ENCODE measurements at places on chromosomes 2 and 18. TPM values are rescaled to one million over a fixed set of nuclear protein-coding genes. Genes with fewer than 3 reads are reported as not detected.
A peak's percentile ranks its signal among the peaks of the same experiment; 100 is the strongest.

Gene STARD6
- not detected for total RNA-seq

Gene DRC1
- total RNA-seq: not detected

Gene GPR155
- 15.9 TPM for total RNA-seq

Gene GPBAR1
- total RNA-seq: 3.7 TPM

Gene DNAJC5G
- total RNA-seq: not detected

Gene ITGA4
- total RNA-seq: 13.1 TPM

DNA sequence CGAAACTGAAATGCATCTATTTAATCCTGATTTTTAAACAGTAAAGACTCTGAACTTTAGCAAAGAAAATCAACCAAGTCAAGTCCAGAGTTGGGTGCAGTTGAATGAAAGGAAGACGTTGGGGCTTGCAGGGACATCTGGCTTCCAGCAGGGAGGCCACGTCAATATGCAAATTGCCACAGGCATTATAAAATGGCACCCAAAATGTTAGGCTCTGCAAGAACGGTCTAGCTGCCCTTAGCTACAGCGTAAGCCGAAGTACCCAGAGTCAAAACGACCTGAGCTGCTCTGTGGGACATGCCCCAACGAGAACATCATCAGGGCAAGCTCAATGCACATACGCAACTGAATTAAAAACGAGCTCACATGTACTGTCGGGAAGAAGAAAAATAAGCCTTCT lies 30.7 kb downstream of the DOCK10 start:
- no peaks in the 10 kb centered on the region for H3K27me3 ChIP-seq
- no peaks in the 10 kb centered on the region for H3K36me3 ChIP-seq
- no peak overlapping the region for H3K27ac ChIP-seq

DNA sequence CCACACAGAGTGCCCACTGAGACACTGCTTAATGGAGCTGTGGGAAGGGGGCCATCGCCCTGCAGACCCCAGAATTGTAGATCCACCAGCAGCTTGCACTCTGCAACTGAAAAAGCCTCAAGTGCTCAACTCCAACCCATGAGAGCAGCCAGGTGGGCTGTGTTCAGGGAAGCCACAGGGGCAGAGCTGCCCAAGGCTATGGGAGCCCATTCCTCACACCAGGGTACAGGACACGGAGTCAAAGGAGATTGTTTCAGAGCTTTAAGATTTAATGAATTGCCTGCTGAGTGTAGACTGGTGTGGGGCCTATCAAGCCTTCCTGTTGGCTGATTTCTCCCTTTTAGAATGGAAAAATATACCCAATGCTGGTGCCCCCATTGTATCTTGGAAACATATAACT lies 17.2 kb downstream of the TPO start:
- H3K4me1 ChIP-seq: no peaks in the 10 kb centered on the region
- no peak overlapping the region for H3K27ac ChIP-seq
- no peaks in the 10 kb centered on the region for H3K36me3 ChIP-seq
- DNase-seq: no peak
- H3K27me3 ChIP-seq: no peaks in the 10 kb centered on the region

DNA sequence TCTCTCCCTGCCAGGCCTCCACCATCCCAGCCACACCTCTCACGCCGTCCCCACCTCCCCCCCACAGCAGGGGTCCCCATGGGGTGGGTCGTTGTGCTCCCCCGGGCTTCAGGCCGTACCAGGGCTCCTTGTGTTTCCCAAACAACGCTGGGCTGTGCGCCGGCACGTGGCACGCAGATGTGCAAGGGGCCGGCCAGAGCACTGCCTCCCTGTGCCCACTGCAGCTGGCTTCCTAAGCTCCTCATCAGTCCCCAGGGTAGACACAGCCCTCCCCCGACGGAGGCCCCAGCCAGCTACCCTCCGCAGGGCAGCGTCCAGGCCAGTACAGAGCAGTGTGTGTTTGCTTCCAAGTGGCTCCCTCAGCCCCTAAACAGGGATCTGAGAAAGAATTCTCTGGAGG lies 34.0 kb downstream of the BIN1 start:
- H3K27ac ChIP-seq: no peak overlapping the region
- no peaks in the 10 kb centered on the region for H3K27me3 ChIP-seq
- DNase-seq: no peak
- no peak overlapping the region for H3K4me3 ChIP-seq
- no peaks in the 10 kb centered on the region for H3K4me1 ChIP-seq
- H3K36me3 ChIP-seq: no peaks in the 10 kb centered on the region

DNA sequence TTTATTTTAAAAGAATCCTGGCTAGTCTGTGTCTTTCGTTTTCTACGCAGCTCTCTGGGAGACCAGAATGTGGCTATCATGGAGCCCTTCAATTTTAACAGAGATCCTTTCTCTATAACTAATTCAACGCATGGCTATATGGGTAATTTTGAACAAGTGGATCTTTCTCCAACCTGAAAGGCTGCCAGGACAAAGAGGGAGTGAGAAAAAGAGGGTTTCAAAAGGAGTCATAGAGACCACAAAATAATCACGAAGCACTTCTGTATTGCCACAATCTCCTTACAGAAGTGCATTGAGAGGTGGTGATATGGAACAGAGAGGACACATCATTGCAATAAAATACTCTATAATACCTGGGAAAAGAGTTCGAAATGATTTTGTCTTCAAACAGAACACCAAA lies 21.7 kb upstream of the CDH2 start:
- H3K27ac ChIP-seq: no peak overlapping the region
- no peaks in the 10 kb centered on the region for H3K4me1 ChIP-seq
- DNase-seq: no peak
- H3K27me3 ChIP-seq: no peaks in the 10 kb centered on the region
- no peak overlapping the region for H3K4me3 ChIP-seq

DNA sequence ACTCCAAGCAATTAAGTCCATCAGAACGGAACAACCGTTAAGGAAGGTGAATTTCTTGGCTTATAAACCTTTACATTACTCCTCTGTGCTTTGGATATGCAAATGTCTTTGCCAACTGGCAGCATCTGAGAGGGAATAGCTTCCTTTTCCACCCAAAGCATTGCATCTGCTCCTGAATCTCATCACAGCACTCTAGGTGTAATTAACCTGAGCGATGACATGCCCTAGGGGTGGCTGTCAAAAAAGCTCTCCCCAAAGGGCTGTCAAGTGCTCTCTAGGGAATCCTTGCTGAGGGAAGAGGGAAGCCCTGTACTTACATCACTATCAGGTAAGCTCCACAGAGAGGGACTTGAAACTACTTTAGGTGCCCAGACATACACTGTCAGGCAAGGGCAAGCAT lies 5.5 kb upstream of the SMARCAL1 start:
- H3K4me3 ChIP-seq: no peak overlapping the region
- no peaks in the 10 kb centered on the region for H3K36me3 ChIP-seq
- no peaks in the 10 kb centered on the region for H3K4me1 ChIP-seq
- H3K27me3 ChIP-seq: no peaks in the 10 kb centered on the region
- H3K27ac ChIP-seq: no peak overlapping the region

GRCh38 chr2:71932780-71933466 lies 214.7 kb downstream of the CYP26B1 start:
- H3K4me1 ChIP-seq: no peaks in the 10 kb centered on the region
- no peak overlapping the region for H3K4me3 ChIP-seq
- no peaks in the 10 kb centered on the region for H3K36me3 ChIP-seq
- peak; percentile 59 for DNase-seq

- no peak for DNase-seq
- H3K36me3 ChIP-seq: no peaks in the 10 kb centered on the region
- H3K4me1 ChIP-seq: no peaks in the 10 kb centered on the region
- no peak overlapping the region for H3K4me3 ChIP-seq
- no peaks in the 10 kb centered on the region for H3K27me3 ChIP-seq
- no peak overlapping the region for H3K27ac ChIP-seq
These were observed 151.1 kb downstream of the CCDC148 start for GRCh38 chr2:158305501-158305900.

DNA sequence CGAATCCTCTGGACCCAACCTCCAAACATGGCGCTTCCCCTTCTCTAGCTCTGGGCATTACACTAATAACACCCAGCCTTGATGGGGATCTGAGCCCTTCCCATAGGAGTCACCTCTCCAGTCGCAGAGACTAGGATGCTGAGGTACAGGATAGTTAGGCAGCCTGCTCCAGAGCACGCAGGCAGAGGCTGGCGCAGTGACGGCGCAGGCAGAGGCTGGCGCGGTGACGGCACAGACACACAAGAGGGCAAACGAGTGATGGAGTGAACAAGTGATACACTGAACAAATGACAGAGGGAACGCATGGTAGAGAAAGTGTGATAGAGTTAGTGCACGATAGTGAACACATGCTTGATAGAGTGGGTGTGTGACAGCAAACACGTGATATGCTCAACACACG lies 518.5 kb downstream of the EIPR1 start:
- H3K27ac ChIP-seq: no peak overlapping the region
- no peaks in the 10 kb centered on the region for H3K4me1 ChIP-seq
- DNase-seq: no peak
- no peak overlapping the region for H3K4me3 ChIP-seq

GRCh38 chr2:20609349-20609994 lies 41.4 kb downstream of the HS1BP3 start:
- DNase-seq: peak; percentile 59
- H3K27me3 ChIP-seq: no peaks in the 10 kb centered on the region
- peaks cover 4% of the 10 kb centered on the region for H3K4me1 ChIP-seq
- H3K4me3 ChIP-seq: no peak overlapping the region
- H3K27ac ChIP-seq: no peak overlapping the region

DNA sequence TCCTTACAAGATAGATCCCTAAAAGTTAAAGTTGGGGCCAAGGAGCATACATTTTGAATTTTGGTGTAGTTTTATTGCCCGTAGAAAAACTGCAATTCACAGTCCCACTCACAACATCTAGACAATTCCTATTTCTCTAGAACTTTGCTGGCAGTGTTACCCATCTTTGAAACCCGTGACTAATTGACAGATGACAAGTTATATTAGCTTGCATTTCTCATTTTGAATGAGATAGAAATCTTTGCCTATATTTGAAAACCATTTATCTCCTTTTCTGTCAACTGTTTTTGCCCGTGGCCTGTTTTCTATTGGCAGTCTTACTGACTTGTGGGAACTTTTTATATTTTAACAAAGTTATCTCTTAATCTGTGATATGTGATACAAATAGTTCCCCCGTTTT lies 50.0 kb downstream of the OXER1 start:
- no peaks in the 10 kb centered on the region for H3K27me3 ChIP-seq
- H3K36me3 ChIP-seq: peaks cover 2% of the 10 kb centered on the region
- no peaks in the 10 kb centered on the region for H3K4me1 ChIP-seq
- DNase-seq: no peak
- H3K27ac ChIP-seq: no peak overlapping the region

DNA sequence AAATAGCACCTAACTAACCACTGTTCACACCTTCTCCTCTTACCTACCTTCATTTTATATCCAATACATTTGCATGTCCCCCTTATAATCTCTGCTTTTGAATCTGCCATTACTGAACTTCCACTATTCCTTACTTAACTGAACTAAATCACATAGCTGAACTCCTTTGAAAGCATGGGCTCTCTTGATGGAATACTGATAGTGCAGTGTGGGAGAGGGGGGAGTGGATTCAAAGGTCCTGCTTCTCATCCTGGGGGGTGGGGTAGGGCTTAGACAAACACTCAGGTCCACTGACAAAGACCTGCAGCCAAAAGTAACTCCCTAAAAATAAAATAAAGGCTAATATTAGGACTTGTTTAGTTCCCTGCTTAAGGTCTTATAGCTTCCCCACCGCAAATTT lies 8.6 kb downstream of the MCEE start:
- no peak overlapping the region for H3K4me3 ChIP-seq
- no peak for DNase-seq
- H3K27me3 ChIP-seq: no peaks in the 10 kb centered on the region
- H3K36me3 ChIP-seq: peaks cover 11% of the 10 kb centered on the region
- no peak overlapping the region for H3K27ac ChIP-seq

DNA sequence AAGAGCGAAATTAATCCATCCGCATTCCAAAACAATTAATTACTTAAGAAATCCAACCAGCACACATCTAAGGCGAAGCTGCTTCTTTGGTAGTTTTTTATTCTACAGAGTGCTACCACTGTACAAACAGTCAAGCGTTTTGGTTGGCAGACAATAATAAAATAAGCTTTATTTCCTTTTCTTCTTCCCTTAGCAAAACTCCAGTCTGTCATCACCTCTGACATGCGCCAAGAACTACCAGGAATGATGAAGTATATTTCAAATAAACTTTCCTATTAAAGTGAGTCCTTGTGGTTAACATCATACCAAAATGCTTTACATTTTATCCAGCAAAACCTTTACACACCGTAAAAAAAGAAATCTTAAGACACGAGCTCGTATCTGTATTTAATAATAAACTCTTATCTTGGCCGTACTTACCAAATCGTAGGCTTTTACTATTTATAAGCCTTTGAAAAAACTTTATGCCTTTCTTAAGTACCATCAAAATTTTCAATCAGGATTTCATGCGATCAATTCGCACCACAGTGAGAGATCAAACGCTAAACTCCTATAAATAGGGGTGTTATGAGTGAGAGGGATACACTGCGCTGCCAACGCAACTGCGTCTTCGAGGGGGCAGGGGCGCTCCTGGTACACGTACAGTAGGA lies 1.3 kb downstream of the ATL2 start:
- H3K4me1 ChIP-seq: no peaks in the 10 kb centered on the region
- DNase-seq: no peak
- no peak overlapping the region for H3K27ac ChIP-seq
- no peaks in the 10 kb centered on the region for H3K36me3 ChIP-seq

- no peak overlapping the region for H3K27ac ChIP-seq
- H3K4me3 ChIP-seq: no peak overlapping the region
- no peaks in the 10 kb centered on the region for H3K4me1 ChIP-seq
- no peaks in the 10 kb centered on the region for H3K36me3 ChIP-seq
- no peak for DNase-seq
- no peaks in the 10 kb centered on the region for H3K27me3 ChIP-seq
These were observed 146.1 kb upstream of the SESTD1 start for GRCh38 chr2:179410552-179411356.

GRCh38 chr2:149278161-149278871 lies 52.1 kb upstream of the LYPD6 start:
- no peaks in the 10 kb centered on the region for H3K36me3 ChIP-seq
- no peak overlapping the region for H3K4me3 ChIP-seq
- H3K27me3 ChIP-seq: no peaks in the 10 kb centered on the region
- H3K27ac ChIP-seq: no peak overlapping the region

DNA sequence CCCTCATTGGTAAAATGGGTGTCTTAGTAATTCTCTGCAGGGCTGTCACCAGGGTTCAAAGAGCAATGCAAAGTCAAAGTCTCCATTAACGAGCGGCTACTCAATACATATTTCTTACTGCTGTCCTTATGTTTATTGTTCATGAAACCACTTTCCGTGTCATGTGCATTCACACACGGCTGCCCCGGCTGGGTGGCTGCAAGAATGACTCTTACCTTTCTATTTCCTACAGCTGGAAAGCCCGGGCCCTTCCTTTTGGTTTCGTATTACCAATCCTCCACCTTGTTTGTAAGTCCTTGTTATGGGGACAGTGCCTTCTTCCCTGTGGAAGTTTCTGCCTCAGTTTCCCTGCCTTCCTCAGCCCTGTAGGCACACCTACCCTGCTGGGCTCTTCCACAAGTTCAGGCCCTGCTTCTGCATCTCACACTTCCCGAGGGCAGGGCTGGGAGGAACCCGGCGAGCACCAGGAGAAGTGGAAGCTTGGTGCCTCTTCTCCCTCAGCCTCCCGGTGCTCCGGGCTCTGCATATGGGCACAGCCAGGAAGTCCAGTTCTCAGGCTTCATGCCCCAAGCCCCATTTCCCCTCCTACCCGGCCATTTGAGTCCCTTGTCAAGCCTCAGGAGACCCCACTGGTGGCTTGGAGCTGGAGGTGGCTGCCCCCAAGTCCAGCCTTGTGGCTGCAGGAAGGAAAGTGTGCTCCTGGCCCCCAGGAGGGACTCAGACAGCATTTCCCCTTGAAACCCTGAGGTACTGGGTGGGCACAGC lies 18.7 kb upstream of the ACKR3 start:
- H3K36me3 ChIP-seq: no peaks in the 10 kb centered on the region
- H3K4me1 ChIP-seq: no peaks in the 10 kb centered on the region
- no peak for DNase-seq
- H3K4me3 ChIP-seq: no peak overlapping the region

GRCh38 chr18:79573921-79574491 lies 105.6 kb upstream of the CTDP1 start:
- H3K27ac ChIP-seq: no peak overlapping the region
- no peaks in the 10 kb centered on the region for H3K36me3 ChIP-seq
- no peak overlapping the region for H3K4me3 ChIP-seq
- peak; percentile 67 for DNase-seq

All from aorta (tissue), 5 donors.